Vagina (tissue), 2 donors: ENCODE measurements at places on chromosomes 4 and X. TPM values are rescaled to one million over a fixed set of nuclear protein-coding genes. Genes with fewer than 3 reads are reported as not detected.

The NDNF gene
- 4.9 TPM for total RNA-seq

DNA sequence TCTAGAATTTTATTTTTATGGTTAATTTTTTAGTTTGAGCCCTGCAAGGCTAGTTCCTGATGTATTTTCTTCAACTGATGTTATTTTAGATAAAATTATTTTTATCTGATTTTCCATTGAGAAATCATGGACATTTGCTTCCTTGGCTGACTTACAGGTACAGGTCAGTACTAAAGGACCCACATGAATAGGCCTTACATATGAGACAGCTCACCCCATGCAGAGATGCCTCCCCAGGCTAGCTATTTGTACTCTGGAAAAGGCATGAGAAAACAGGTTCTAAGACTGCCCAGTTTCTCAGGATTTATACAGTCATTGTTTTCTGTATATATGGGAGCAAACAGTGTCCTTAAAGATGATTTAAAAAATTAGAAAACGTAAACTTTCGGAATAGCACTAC is 255.5 kb downstream of the BMPR1B start:
- DNase-seq: no peak

DNA sequence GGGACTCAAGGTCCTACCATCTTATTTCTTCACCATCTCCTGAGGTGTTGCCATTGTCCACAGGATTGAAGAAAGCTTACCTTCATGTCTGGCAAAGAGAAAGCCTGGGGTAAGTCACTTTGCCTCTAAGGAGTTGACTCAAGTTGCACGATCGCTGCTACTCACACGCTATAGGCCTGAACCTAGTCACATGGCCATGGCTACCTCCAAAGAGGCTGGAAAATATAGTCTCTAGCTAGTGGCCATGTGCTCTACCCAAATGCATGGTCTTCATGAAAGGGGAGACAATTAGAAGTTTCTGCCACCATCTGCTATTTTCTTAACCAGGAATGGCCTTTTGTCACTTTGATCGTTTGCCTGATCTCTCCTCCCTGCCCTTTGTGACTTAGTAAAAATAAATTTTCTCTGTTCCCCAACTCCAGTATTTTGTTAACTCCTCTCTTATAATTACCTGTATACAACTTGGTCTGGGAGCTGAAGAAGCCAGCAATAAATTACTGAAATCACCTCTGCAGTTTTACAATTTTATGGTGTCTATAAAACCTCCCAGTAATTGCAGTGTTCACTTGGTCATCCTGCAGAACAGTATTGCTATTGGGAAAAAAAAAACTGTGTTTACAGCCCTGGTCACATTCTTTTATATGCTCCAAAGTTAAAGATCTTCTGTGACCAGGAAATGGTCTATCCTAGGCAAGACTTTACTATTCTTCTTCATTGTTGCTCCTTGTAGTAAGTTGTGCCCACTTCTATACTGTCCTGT is 126.7 kb upstream of the TSPAN5 start:
- no peak for DNase-seq

- no peak for DNase-seq
These were observed 278.2 kb upstream of the CXXC4 start for GRCh38 chr4:104772849-104773248.

- DNase-seq: no peak
These were observed 956.5 kb downstream of the FAT4 start for GRCh38 chr4:126271292-126271691.

- no peak for DNase-seq
These were observed 53.0 kb downstream of the GAB1 start for GRCh38 chr4:143389579-143390195.
